ENCODE measurements at places on chromosomes 1 and 21. TPM values are rescaled to one million over a fixed set of nuclear protein-coding genes. Genes with fewer than 3 reads are reported as not detected.

GRCh38 chr1:117032681-117033539 lies 27.2 kb upstream of the TTF2 start:
- no peak for DNase-seq

DNA sequence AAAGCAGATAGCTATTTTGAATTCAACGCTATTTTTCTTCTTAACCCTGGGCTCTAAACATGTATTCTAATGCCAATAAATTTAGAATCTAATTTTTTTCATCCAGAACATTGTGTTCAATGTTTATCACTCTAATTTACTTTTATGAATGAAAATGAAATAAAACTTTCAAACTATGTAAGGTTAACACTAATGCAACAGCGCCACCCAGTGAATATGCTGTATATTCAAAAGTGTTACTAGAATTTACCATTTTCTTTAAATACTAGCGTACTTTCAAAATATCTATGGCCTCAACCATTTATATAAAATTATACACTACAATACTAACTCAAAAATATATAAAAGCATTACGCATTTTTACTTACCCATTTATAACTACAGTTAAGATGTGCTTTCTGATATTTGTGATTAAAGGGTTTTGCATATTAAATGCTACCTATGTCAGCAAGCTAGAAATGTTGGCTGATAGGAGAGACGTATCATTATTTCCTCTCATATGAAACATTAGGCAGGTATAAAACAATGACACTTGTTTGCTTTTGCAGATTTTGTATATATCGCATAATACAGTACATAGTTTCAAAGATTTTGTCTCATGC lies 5.9 kb upstream of the NUF2 start:
- DNase-seq = peak; percentile 27

DNA sequence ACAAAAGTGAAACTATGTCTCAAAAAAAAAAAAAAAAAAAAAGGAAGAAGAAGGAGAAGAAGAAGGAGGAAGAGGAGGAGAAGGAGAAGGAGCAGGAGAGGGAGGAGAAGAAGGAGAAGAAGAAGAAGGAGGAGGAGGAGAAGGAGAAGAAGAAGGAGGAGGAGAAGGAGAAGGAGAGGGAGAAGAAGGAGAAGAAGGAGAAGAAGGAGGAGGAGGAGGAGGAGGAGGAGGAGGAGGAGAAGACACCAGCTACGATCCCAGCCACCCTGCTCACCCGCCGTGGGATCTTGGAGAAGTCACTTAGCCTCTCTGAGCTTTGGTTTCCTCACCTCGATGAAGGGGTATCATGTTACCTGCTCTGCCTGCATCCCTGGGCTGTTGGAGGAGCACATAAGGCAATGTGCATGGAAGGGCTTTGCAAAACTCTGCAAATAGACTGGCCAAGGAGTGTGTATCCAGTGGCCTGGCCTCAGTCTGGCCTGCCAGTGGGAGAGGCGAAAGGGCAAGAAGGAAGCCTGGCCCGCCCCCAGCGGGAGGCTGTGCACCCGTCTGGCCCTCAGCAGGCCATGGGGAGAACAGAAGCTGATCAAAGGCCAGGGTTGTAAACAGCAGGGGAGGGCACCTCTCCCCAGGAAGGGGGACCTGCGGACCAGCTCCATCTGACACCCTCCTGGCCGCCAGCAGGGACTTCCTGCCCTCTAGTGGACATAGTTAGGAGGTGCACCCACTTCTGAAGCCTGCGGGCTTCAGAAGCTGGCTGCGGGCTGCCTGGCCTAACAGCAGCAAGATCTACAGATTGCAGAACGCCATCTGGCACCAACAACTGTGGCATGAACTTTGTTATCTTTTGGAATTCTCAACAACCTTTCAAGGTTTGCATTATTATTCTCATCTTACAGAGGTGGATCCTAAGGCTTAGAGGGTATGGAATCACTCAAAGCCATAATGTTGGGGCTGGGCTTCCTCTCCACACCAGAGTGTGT lies 19.2 kb upstream of the CDK18 start:
- peak; percentile 80 for DNase-seq

Gene WDR64
- total RNA-seq = not detected

Gene TCP10L
- 0.73 TPM for total RNA-seq
